ENCODE measurements at places on chromosomes 2 and 18.

GRCh38 chr2:240505910-240506309 is 51.9 kb downstream of the ANKMY1 start:
- no peak for DNase-seq

GRCh38 chr2:46298522-46299353 is 1.5 kb downstream of the EPAS1 start:
- DNase-seq, result peak; percentile 54

DNA sequence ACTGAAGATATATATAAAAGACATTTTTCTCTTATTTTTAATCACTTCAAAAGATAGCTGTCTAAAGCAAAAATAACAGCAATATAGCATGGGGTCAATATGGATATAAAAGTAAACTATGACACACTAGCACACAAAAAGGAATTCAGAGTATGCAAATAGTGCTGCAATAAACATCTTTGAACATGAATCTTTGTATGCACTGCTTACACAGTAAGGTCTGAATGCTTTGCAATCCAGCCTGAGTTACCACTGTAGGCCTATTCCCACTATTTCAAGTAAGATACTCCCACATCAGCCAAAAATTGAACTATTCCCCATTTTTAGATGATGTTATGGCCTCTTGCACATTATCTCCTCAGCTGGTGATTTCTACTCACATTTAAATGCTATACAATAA is 27.4 kb upstream of the ERCC3 start:
- DNase-seq, result no peak

- no peak for DNase-seq
Measured at GRCh38 chr2:144550911-144551310, 31.0 kb upstream of the ZEB2 start.
